Activated CD8-positive, alpha-beta T cell treated with anti-CD3 and anti-CD28 coated beads for 36 hours (primary cell): ENCODE measurements at places on chromosomes 6 and 20. TPM values are rescaled to one million over a fixed set of nuclear protein-coding genes. Genes with fewer than 3 reads are reported as not detected.
A peak's percentile ranks its signal among the peaks of the same experiment; 100 is the strongest.

- H3K4me1 ChIP-seq = peaks cover 63% of the 10 kb centered on the region
- peak overlapping the region; percentile 99 for H3K4me3 ChIP-seq
- DNase-seq = peak; percentile 33
- H3K27ac ChIP-seq = peak overlapping the region; percentile 92
- H3K36me3 ChIP-seq = peaks cover 82% of the 10 kb centered on the region
Observed at GRCh38 chr20:32206760-32207625, 550 bp downstream of the PLAGL2 start.

DNA sequence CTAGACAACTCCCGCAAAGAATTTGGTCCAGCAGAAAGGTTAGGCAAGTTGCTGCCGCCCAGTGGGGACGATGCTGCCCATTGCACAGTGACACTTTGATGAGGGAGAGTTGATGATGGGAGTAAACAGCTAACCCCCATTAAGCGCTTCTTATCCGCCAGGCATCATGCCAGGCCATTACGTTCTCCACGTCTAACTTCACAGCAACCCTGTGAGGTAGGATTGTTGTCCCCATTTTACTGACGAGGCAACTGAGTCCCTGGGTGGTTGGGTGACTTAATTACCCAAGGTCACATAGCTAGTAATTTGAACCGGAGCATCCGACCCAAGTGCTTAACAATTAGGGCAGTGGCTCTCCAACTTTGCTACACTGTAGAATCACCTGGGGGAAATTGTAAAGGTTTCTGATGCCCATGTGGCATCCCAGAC lies 738 bp downstream of the RALGAPB start:
- peak overlapping the region; percentile 65 for H3K27ac ChIP-seq
- no peak for DNase-seq
- peak overlapping the region; percentile 80 for H3K4me3 ChIP-seq
- no peaks in the 10 kb centered on the region for H3K27me3 ChIP-seq

GRCh38 chr20:52972190-52972937 lies at the start of gene TSHZ2:
TSHZ2 (plus strand) TSS chr20:52972358; CDS start chr20:52973294, 936 bp downstream.
- peak; percentile 26 for DNase-seq
- H3K4me3 ChIP-seq = peak within 1 kb of the TSS; percentile 82
- peak within 1 kb of the TSS; percentile 59 for H3K27ac ChIP-seq
- peaks cover 19% of the 10 kb centered on the region for H3K4me1 ChIP-seq

DNA sequence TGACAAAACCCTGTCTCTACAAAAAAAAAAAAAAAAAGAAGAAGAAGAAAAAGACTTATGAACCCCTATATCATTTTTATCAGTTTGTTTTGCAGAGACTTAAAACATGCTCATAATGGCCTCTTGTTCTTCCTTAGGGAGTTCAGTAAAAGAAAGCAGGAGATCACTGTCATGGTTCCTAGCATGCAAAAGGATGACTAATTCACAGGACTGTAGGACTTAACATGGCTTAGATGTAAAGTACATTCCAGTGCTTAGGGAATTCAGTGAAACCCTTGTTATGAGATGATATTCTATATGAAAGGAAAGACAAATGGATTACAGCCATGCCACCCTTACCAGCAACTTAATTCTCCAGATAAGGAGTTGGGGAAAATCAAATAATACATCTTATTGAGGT lies 29.5 kb downstream of the EEF1A1 start:
- no peaks in the 10 kb centered on the region for H3K27me3 ChIP-seq
- peaks cover 45% of the 10 kb centered on the region for H3K36me3 ChIP-seq
- peak overlapping the region; percentile 22 for H3K27ac ChIP-seq
- no peak overlapping the region for H3K4me3 ChIP-seq
- DNase-seq = no peak

DNA sequence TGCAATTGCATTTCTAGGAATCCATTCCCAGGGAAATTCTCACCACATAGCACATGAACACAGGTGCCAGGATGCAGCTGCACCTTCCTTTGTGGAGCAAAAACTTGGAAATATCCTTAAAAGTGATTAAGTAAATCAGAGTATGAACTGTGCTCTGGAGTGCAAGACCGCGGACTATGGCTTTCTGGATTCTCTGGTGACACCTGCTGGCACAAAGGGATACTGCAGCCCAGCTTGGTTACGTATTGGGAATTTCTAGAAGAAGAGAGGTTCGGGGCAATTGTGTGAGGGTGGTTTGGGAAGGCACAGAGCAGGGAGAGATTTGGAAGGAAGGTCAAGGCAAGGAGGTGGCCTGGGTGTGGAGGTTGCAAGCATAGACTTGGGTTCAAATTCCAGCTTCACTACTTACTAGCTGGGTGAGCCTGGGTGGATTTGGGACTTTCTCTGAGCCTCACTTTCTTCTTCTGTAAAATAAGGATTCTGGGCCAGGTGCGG lies 15.9 kb upstream of the PEDS1 start:
- no peak overlapping the region for H3K4me3 ChIP-seq
- no peak overlapping the region for H3K27ac ChIP-seq
- H3K36me3 ChIP-seq = no peaks in the 10 kb centered on the region
- peak; percentile 92 for DNase-seq
- H3K27me3 ChIP-seq = peaks cover 15% of the 10 kb centered on the region
- peaks cover 12% of the 10 kb centered on the region for H3K4me1 ChIP-seq

Gene TPBG
- total RNA-seq = not detected

Gene NFYA
- total RNA-seq = 30.7 TPM

Gene GPR6
- not detected for total RNA-seq
